Heart left ventricle (tissue), 16 donors: ENCODE measurements at places on chromosomes 7 and 10. TPM values are rescaled to one million over a fixed set of nuclear protein-coding genes. Genes with fewer than 3 reads are reported as not detected.

- no peaks in the 10 kb centered on the region for H3K27me3 ChIP-seq
- no peaks in the 10 kb centered on the region for H3K4me1 ChIP-seq
- no peaks in the 10 kb centered on the region for H3K36me3 ChIP-seq
- no peak overlapping the region for H3K4me3 ChIP-seq
These were observed 126.3 kb downstream of the WDR37 start for GRCh38 chr10:1182280-1183032.

The PDK4 gene
- total RNA-seq: 160 TPM

The RNF32 gene
- 0.75 TPM for total RNA-seq

The ARHGAP22 gene
- 3.5 TPM for total RNA-seq
